ENCODE measurements at places on chromosomes 5 and 9. TPM values are rescaled to one million over a fixed set of nuclear protein-coding genes. Genes with fewer than 3 reads are reported as not detected.

ITK gene
- 2.8 TPM for total RNA-seq

CD14 gene
- 0.51 TPM for total RNA-seq

CMBL gene
- 2.6 TPM for total RNA-seq

SLC34A1 gene
- total RNA-seq, result not detected

IRX4 gene
- total RNA-seq, result not detected

ACOT12 gene
- not detected for total RNA-seq

BHMT gene
- 0.34 TPM for total RNA-seq

SPACA9 gene
- 7.0 TPM for total RNA-seq

TMEM174 gene
- not detected for total RNA-seq

ZFP2 gene
- total RNA-seq, result 0.26 TPM

INSYN2B gene
- total RNA-seq, result not detected

AIF1L gene
- total RNA-seq, result 4.9 TPM
